ENCODE measurements at places on chromosomes 6 and 20.
A peak's percentile ranks its signal among the peaks of the same experiment; 100 is the strongest.

DNA sequence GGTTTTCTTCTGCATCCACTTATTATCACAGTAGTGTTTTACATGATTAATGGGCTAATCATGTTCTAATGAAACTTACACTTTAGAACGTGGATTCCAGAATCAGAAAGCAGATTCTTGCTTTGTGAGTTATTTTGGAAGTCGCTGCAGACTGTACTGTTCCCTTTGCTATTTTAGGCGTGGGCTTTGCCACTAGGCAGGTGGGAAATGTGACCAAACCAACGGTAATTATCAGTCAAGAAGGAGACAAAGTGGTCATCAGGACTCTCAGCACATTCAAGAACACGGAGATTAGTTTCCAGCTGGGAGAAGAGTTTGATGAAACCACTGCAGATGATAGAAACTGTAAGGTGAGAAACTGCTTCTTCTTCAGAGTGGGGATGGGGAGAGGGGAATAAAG is 598 bp downstream of the FABP7 start:
- no peak for DNase-seq

DNA sequence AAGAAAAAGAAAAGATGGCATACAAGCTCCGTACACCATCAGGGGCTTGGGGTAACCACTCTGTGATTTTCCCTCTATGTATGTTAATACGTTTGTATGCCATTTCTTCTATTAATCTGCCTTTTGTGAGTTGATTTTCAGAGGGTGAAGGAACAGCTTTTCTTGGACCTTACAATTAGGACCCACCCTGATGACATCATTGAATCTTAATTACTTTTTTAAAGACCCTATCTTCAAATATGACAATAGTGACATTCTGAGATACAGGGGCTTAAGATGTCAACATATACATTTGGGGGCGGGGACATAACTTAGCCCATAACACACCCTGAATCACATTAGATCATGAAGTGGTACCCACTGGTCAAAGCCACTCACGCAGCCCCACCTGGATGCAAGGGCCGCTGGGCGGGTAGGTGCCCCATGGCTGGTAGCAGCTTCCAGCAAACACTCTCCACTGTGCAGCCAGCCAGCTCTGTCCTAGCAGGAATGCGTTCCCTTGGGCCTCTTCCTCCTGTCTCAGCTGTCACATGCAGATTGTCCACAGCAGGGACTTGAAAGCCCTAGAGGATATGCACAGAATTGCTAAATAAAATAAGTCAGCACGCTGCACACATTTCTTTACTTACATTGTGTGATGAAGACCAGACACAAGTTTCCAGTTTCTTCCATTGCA is 74.5 kb downstream of the FOXF2 start:
- no peak for DNase-seq

DNA sequence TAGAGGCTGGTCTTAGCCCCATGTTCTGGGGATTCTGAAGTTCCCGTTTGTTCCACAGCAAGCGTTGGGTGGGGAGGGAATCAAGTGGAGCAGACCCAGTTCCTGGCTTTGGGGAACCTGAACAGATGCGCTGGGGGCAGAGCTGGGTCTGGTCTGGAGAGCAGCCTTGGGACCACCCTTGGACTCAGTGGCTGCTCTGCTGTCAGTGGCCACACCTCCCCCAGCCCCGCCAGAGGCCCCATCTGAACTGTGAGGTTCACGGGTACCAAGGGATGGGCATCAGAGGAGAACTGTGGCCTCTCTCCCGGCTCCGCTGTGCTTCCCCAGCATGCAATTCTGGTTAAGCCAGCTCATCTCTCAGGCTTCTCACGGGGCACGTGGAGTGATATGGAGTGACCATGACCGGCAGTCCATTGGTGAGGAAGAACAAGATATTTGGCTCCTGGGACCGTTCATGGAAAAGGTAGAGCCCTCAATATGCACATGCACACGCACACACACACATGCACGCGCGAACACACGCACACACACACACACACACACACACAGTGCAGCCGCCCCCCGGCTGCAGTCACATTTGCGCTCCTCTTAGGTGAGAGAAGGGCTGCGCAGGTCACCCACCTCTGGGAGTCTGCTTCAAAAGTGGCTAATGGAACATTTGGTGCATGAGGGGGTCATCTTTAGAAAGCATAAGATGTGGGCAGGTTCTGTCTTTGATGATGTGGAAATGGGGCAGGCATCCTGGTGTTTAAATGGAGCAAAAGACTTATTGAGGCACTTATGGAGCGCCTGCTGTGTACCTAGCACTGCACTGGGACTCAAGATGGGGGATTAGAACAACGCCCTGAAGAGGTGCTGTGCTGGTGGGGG is 6.0 kb downstream of the DLGAP4 start:
- DNase-seq, result no peak

GRCh38 chr20:38723017-38723847 is 1.1 kb upstream of the SLC32A1 start:
- DNase-seq, result peak; percentile 24

DNA sequence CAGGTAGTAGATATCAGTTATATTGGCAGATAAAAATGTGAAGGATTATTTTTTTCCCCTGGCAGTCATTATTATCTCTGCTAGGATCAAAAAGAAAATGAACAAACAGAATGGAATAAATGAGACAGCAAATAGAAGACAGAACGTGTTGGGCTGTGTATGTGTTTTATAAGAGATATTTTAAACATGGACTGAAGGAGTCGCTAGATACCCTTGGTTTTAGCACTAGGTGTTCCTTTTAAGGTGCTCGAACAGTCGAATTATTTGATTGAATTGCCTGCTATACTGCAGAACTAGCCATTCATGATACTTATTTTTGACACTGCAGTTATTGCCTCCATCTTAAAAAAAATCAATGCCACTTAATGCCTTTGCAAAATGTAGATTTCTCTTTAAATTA is 3.7 kb downstream of the GRIK2 start:
- peak; percentile 41 for DNase-seq

GRCh38 chr20:62350098-62350628 is 16.9 kb downstream of the LAMA5 start:
- DNase-seq, result no peak

GRCh38 chr20:10590950-10591671 is 82.7 kb downstream of the JAG1 start:
- no peak for DNase-seq

DNA sequence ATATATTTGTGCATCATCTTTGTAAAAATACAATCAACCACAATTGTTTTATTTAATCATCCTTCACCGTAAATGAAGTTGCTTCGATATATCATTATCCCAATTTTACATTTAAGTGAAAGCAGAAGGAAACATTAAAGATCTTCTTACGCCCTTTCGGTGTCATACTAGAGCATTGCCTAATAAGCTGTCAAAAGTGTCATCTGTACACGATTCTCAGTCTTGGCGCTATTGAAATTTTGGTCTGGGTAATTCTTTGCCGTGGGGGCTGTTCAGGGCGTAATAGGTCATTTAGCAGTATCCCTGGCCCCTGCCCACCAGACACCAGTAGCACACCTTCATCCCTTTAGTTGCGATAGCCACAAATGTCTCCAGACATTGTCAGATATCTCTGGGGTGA is 40.4 kb upstream of the TMEM170B start:
- DNase-seq, result no peak

All from fibroblast of upper back skin (primary cell).